Dermis microvascular lymphatic vessel endothelial cell (primary cell): ENCODE measurements at places on chromosomes 3 and 15. TPM values are rescaled to one million over a fixed set of nuclear protein-coding genes. Genes with fewer than 3 reads are reported as not detected.
A peak's percentile ranks its signal among the peaks of the same experiment; 100 is the strongest.

MAP6D1 gene
- total RNA-seq = 0.51 and 0.89 TPM in 2 replicates

SLC51B gene
- not detected in 2 replicates for total RNA-seq

CEP19 gene
- total RNA-seq = 5.6 and 6.6 TPM in 2 replicates

RHCG gene
- total RNA-seq = not detected in 2 replicates

HYAL1 gene
- 4.6 and 6.7 TPM in 2 replicates for total RNA-seq

PDIA3 gene
- total RNA-seq = 114 and 146 TPM in 2 replicates

PLSCR4 gene
- 569 and 1,330 TPM in 2 replicates for total RNA-seq

OR5K2 gene
- not detected in 2 replicates for total RNA-seq

- DNase-seq = no peak
Observed at GRCh38 chr3:73273341-73273740, 211.9 kb downstream of the EBLN2 start.

- no peak for DNase-seq
Observed at GRCh38 chr3:121228971-121229370, 316.8 kb downstream of the POLQ start.

DNA sequence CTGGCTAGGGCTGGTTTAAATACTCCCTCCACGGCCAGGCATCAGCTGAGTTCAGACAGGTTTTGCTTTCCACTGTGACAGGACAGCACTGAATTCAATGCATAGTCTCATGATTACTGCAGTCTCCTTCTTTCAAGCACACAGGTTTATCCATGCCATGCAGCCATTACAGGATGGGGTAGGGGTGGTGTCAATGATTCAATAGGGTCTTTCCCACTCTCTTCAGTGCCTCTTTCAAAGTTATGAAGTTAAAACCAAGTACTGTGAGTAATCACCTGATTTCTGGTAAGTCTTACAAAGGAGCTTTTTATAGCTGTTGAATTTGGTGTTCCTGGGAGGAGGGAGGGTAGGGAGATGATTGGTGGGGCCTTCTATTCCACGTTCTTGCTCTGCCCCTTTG is 47.2 kb downstream of the TMEM212 start:
- DNase-seq = no peak

DNA sequence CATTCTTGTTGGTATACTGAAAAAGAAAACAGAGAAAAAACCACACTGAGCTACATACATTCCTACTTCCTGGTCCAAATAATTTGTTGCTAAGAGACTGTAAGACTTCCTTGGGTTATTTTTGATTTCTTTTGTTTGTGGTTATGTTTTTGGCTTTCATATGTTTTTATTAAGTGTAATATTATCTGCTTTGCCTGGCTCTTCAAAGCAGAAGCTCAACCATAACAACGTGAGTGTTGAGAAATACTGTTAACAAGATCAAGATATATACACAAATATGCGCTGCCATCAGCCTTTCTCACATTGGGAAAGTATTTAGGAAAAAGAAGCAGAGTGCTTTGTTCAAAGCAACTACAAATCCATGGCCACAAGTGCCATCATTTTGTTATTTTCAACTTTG is 556.2 kb upstream of the CBLB start:
- DNase-seq = no peak

DNA sequence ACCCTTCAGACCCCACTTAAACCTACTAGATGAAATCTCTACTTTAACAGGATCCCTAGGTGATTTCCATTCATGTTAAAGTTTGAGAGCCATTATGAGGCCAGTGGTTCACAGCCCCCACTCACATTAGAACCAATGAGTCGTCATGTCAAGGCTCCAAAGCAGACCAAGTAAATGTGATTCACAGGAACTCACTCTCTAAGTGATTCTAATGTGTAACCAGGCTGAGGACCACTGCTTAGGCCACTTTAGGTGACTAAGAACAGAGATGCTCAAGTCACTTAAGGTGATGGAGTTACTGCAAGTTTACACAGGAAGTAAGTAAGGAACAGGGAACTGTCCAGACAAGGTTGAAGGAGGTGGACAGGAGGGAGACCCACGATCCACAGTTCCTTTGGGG is 7.7 kb downstream of the GALNT15 start:
- DNase-seq = no peak

DNA sequence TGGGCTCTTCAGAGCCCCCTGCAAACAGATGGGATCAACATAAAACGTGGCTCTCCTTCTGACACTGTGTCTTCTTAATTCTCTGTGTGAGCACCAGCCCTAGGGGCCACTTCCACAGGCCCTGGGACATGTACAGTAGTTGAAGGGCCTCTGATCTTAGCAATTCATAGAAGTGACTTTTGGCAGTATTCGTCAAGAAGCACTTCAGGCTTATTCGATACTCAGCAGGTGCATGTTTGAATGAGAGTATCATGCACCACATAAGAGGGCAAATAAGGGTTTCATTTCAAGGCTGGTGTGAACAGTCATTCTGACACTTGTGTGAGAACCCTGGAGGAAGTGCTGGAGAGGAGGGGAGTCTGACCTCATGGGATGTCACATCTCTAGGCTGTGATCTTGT is 113.9 kb downstream of the GABRG3 start:
- DNase-seq = no peak

DNA sequence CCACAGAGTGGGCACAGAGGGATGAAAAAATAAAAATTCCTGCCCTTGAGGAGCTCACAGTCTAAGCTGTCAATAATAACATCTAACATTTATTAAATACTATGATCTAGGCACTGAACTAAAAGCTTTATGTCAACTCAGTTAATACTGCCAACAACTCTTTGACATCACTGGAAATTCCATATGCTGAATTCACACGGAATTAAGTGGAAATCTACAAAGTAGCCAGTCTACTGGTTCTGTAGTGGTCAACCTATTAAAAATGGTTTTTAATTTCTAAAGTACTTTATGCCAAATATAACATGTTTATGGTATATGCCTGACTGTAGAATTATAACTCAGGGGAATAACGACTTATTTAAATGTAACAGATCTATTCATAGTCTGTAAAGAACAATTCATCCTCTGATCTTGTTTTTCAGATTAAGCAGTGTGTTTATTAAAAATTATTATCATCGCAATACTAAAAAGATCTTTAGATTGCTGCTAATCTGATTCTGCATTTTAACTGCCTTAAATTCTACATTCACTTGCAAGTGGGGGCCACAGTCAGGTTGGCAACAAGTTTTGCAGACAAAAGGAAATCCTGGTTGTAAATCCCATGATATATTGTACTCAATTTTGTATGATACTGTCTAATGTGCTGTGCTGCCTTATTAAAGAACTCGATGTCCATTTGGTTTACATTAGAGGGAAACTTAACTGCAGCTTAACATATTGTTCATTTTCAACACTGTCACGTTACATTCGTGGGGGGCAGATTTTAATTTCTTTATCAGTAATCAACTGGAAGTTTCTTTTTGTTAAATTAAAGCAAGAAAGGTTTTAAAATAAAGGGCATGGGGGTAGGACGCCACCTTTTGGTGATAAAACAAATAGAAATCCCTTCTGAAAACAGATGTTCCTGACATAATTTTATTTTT is 2.6 kb upstream of the FOXP1 start:
- DNase-seq = peak; percentile 69

DNA sequence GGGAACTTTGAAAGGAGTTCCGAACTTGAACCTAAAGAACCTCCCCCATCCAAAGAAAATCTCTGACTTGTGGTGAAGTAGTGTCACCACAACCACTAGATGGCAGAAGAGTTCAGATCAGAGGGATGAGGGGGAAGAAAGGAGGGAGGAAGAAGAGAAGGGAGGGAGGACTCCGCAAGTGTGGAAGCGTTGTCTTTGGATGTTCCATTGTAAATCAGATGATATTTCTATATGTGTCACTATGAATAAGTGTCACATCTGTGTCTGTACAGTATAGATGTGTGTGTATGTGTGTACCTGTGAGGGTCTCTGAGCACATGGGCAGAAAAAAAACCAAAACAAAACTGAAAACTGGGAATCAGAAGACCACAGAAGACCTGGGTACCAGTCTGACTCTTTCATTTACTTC is 16.9 kb downstream of the SLC24A1 start:
- DNase-seq = peak; percentile 80

DNA sequence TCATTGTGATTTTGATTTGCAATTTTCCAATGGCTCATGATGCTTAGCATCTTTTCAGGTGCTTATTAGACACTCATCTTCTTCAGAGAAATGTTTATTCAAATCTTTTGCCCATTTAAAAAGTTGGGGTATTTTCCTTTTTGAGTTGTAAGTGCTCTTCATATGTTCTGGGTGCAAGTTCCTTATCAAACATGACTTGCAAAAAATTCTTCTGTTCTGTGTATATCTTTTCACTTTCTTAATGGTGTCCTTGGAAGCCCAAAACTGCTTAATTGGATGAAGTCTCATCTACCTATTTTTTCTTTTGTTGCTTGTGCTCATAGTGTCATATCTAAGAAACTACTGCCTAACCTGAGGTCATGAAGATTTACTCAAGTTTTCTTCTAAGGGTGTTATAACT is 332.8 kb downstream of the PLCL2 start:
- no peak for DNase-seq

GRCh38 chr3:112640930-112641801 is at the start of gene CCDC80:
TSS of gene CCDC80 (minus strand) at chr3:112641143. CDS start at chr3:112639905, 1,238 bp downstream.
- DNase-seq = peak; percentile 37

- no peak for DNase-seq
Observed at GRCh38 chr15:47689660-47690059, 27.6 kb upstream of the SEMA6D start.

DNA sequence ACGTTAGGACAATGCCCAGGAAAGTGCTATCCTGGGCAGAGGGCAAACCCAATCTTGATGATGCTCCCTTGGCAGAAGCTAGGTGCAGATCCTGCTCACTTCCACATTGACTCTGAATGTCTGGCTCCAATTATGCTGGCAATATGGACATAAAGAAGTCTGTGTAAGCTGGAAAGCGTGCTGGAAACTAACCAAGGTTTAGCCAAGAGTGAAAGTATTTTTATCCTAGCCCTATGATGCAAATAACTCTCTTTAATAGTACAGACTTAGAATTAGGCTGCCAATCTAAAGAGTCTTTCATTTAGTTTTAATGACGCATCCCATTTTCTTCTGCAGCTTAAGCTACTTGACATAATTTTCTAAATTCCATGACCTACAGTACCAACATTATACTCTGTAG is 571.8 kb downstream of the TUSC7 start:
- no peak for DNase-seq

DNA sequence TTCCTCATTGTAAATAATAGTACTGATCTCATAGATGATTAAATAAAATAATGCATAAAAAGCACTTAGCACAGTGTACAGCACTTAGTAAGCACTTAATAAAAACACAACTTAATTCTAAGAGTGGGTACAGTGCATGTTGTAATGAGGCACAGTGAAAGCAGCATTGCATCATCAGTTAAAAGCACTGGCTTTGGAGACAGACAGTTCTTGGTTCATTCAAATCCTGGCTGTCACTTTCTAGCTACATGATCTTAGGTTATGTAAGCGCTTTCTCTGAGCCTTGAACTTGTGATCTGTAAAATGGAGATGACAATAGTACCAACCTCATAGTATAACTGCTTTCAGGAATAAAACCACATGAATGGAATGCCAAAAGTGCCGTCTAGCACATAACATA is 151.5 kb downstream of the DPH6 start:
- no peak for DNase-seq

DNA sequence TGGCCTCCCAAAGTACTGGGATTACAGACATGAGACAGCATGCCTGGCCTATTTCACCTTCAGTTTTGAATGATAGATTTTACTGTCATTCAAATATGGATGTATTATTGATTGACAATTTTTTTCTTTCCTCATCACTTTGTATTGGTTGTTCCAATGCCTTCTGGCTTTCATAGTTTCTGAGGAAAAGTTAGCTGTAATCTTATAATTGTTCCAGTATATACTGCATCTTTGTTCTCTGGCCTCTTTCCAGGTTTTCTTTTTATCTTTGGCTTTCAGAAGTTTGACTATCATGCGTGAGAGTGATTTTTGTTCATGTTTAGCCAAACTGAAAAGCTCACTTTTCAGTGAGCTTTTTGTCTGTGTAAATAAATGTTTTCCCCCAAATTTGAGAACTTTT is 157.1 kb downstream of the RSRC1 start:
- DNase-seq = no peak

DNA sequence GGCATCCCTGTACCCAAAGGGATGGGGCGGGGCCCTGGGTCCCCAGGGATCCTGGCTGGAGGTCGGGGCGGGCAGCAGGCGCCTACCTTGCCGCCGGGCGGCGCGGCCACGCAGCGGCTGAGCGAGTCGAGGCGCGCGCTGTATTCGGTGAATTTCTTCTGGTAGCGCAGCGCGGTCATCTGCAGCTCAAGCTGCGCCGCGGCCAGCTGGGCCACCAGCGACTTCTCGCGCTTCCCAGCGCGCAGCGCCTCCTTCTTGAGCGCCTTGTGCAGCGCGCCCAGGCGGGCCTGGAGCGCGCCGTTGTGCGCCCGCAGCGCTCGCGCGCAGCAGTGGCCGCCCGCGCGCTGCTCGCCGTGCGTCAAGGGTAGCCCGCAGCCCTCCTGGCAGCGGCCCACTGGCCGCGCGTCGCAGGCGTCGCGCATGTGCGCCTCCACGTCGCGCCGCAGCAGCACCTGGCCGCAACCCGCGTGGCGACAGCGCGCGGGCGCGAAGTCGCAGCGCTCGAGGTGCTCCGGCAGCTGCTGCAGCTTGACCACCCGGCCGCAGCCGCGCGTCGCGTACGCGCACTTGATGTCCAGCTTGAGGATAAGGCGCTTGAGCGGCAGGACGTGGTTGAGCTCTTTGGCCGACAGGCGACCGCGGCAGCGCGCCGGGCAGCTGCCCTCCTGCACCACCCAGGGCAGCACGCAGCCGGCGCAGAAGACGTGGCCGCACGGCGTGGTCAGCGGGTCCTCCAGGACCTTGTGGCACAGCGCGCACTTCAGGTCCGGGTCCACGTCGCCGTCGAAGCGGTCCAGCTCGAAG is 522 bp downstream of the PDZRN3 start:
- DNase-seq = peak; percentile 29

- no peak for DNase-seq
Observed at GRCh38 chr15:66766282-66767230, 64.5 kb downstream of the SMAD6 start.

GRCh38 chr3:63279005-63279841 is 1.1 kb downstream of the SYNPR start:
- DNase-seq = no peak

GRCh38 chr3:151446002-151446340 is 14.9 kb downstream of the IGSF10 start:
- DNase-seq = no peak

- DNase-seq = no peak
Observed at GRCh38 chr15:73803806-73804205, 50.7 kb upstream of the INSYN1 start.

GRCh38 chr3:12369598-12369997 is 80.7 kb downstream of the PPARG start:
- no peak for DNase-seq

- no peak for DNase-seq
Observed at GRCh38 chr3:43222590-43222989, 63.8 kb upstream of the SNRK start.
